ENCODE measurements at places on chromosomes 3 and 15.
A peak's percentile ranks its signal among the peaks of the same experiment; 100 is the strongest.

GRCh38 chr3:35862057-35862456 lies 222.7 kb downstream of the ARPP21 start:
- no peak for DNase-seq

- no peak for DNase-seq
These were observed 120.7 kb upstream of the DAZL start for GRCh38 chr3:16725972-16726371.

DNA sequence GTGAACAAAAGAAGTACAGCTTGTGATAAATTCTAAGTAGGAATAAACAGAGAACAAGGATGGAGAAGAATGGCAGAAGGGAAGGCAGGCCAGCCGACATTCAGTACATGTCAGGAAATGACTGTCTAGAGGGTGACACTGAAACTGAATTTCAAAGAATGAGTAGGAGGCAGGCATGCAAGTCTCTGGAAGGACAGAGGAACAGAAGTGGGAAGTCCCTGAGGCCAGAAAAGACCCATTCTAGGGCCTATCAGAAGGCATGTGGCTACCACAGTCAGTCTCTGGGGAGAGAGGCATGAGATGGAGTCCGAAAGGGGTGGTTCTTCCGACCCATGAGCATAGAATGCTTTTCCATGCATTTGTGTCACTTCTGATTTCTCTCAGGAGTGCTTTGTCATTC lies 243.5 kb upstream of the UBE2E2 start:
- DNase-seq, result no peak

- no peak for DNase-seq
These were observed 6.5 kb downstream of the POPDC2 start for GRCh38 chr3:119653876-119654275.

DNA sequence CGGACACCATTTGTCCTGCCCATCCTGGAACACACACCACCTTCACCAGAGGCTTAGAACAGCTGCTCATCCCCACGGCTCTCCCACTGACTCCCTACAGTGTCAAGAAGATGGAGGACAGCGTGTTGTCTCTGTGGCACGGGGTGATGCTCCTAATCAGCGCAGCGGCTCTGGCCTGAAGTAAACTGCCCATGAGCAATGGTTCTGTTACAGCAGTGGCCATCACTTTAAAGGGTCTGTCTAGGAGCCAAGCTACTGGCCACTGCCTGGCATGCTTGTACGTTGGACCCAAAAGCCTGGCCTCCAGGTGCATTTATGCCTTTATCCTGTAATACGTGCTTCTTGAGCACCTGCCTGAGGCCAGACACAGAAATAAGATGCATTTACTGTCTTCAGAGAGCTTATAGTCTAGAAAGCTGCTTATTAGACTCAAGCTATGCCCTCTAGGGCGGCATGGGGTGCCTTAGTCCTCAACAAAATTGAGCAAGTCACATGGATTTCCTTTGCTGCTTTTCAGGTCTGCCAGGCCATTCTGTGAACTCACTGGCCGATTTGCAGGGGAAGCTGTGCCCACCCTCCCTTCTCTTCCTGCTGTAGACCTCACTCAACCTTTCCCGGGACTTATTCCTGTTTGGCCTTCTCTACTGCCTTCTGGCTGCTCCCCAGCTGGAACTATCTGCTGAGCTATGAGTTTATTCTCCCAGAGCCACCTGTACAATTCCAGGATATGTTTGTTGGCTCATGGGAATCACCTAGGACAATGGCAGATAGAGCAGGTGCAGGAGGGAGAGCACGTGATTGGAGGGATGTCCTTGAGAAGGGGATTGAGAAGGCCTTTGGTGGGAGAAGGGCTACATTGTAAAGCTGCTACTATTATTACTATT lies 51.9 kb downstream of the STARD5 start:
- no peak for DNase-seq

- no peak for DNase-seq
These were observed 290.5 kb downstream of the SHOX2 start for GRCh38 chr3:157815739-157816138.

GRCh38 chr15:59303633-59304032 lies 69.0 kb downstream of the MYO1E start:
- no peak for DNase-seq

GRCh38 chr3:26484140-26484539 lies 138.4 kb upstream of the LRRC3B start:
- peak; percentile 0 for DNase-seq

- DNase-seq, result no peak
These were observed 13.8 kb downstream of the GRAMD2A start for GRCh38 chr15:72183781-72184164.

DNA sequence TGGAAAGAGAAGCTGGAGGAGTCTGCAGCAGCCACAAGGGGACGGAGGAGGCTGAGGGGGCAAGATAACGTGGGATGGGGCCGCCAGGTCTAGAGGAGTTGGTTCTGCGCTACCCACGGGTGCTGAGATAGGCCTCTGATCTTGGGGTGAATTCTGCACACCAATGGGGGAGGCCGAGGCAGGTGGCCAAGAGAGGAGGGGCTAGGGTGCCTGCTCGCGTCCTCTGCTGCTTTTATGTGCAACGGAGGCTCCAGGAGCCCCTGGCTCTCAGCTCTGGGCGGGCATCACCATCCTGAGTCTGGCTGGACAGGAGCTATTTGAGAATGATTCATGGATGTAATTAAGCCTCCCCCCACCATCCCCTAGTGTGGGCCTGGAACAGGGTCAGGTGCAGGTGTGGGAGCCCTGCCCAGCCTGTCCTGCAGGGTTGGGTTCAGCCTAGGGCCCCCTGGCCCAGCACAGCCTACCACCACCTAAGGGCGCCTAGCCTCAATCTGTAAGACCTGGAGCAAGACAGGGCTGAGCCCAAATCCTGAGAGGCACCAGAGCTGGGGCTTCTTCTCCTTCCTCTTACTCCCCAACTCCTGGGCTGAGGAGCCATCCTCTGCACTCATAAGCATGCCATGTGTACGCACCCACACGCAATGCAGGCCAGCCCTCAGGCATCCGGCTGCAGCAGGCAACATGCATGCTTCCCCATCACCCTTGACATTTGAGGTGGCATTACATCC lies 32.3 kb upstream of the SEMA3F start:
- DNase-seq, result no peak

DNA sequence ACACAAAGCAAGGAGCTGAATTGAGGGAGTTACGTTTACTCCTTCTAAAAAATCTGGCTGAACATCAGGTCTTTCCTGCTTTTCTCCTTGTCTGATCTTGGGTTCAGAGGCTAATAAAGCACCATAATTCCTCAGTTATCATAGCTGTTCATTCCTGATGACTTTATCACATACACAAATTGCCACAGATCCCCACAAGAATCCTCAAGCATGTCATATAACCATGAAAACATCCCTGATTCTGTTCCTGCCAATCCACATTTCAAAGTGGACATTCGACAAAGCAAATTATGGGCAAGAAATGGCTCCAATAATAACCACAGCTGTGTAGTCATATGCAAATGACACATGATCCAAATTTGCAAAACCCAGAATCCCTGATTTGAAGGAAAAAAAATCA lies 321.3 kb downstream of the MEX3B start:
- DNase-seq, result no peak

GRCh38 chr15:89533861-89534544 lies 37.6 kb upstream of the RHCG start:
- peak; percentile 64 for DNase-seq

DNA sequence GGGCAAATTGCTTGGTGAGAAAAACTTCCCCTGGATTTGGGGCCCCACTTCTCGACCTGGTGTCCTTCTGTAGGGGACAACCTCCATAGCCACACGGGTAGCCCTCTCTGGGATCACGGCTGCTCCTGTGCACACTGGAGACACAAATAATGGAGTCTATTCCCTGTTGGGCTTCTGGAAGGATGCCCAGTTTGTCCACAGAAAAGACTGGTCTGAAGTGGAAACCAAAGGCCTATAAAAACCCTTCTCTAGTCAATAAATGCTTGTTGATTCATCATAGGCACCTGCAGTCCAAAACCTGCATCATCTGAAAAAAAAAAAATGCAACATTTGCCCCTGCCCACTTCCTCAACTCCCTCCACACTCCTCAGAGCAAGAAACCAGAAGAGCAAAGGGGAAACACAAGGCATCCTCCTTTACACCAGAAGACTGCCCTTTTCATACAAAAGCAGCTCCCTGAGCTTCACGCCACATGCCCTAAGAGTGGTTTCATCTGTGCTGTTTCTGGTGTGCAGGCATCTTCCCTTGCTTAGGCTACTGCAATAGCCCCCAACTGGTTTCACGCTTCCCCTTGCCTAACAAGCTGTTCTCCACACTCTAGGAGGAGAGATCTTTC lies 36.3 kb downstream of the SRGAP3 start:
- no peak for DNase-seq

- DNase-seq, result no peak
These were observed 26.8 kb downstream of the TRANK1 start for GRCh38 chr3:36918050-36918449.

DNA sequence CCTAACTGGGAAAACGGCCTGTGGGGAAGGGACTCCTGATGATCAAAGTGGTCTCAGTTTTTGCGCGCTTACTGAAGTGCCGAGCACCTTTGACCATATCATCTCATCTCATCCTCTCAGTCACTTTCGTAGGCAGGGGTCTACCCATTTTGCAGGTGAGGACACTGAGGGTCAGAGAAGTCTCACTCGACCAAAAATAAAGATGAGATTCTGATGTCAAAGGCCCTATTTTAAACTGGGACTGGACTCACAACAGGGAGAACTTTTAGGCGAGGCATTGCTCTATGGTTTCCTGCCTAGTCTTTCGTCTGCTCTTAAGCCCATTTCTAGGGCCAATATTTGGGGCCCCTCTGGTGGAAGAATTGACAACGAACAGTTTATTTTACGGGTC lies 830 bp downstream of the SLC6A11 start:
- no peak for DNase-seq

GRCh38 chr3:100006570-100007271 lies 107.6 kb downstream of the FILIP1L start:
- DNase-seq, result peak; percentile 20

DNA sequence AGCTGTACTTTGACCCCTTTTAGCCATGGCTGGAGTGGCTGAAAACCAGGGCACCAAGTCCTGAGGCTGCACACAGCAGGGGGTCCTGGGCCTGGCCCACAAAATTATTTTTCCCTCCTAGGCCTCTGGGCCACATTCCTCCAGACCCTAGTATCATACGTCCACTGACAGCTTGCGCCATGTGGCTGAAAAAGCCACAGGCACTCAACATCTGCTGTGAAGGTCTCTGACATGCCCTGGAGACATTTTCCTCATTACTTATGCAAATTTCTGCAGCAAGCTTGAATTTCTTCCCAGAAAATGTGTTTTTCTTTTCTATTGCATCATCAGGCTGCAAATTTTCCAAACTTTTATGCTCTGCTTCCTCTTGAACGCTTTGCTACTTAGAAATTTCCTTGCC lies 239.0 kb downstream of the SQOR start:
- DNase-seq, result no peak

DNA sequence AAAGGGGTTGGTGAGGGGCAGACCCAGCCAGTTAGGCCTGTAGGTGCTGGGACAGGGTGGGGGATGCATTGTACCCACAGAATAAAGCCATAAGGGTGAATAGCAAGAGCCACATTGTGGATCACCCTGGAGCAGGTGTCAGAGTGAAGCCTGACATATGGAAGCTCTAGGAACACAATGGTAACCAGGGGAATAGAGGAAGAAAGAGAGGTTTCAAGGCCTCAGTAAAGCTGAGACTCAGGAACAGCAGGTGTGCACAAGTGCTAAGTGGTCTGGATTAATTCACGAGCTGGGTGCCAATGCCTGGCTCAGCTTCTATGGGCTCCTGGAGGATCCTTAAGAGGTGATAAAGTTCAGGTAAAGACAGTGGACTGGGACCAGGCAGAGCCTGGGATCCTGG lies 323.7 kb upstream of the CTNNB1 start:
- DNase-seq, result no peak

GRCh38 chr3:141729240-141729639 lies 8.9 kb upstream of the RNF7 start:
- no peak for DNase-seq

DNA sequence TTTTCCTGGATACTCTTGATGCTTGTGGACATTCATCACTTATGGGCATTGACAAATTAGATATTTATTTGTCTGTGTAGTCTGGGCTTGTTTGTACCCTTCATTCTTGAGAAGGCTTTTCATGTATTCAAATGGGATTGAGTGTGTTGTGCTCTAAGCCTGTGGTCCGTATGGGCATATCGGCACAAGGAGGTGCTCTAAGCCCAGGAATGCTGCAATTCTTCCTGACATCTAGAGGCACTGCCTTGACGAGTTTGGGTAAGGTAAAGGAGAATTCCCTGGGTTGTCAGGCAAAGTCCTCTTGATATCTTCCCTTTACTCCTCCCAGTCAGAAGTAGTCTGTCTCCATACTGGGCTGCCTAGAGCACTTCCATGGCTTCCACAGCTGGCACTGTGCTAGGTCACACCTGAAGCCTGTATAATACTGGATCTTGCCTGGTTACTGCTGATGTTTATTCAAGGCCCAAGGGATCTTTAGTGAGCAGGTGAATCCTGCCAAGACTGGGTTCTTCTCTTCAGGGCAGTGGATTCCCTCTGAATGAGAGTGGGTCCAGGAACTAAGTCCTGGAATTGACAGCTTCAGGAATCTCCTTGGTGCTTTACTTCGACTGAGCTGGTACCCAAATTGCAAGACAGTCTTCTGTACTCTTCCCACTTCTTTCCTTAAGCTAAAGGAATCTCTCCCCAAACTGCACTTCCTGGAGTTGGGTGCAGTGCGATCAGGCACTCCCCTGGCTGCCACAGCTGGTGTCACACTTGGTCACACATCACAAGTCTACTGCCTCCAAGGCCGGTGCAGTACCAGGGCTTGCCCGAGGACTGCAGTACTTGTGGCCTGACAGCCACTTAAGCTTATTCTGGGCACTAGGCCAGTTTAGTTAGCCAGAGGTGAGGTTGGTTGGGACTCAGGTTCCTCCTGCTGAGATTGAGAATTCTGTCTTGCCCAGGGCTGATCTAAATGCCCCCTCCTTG lies 46.0 kb downstream of the GALK2 start:
- no peak for DNase-seq

DNA sequence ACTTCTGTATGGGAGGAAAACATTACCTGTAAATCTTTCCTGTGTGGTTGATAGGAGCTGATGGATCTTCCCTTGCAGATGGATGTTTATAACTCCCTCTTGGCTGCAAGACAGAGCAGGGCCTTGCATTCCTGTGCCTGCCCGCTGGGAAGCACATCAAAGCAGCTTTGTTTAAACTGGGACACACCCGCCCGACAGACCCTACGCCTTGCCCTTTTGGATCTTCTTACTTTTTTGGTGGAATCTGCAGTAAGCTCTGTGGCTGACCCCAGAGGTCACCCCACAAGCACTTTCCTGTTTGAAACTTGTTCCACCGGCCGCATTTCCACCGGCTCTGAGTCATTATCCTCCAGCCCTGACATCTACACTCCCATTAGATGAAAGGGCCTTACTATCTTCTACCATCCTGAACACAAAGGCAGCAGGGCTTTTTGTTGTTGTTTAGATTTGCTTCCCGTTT lies 244.1 kb upstream of the STT3B start:
- DNase-seq, result peak; percentile 71

All from brain microvascular endothelial cell (primary cell).